Activated CD4-positive, alpha-beta T cell treated with anti-CD3 and anti-CD28 coated beads, Interleukin-2, Interleukin-4, amounts not matched to agents 100 ng/mL and 50 ng/mL, durations not matched to agents 16 hours and 8 hours (primary cell): ENCODE measurements at places on chromosomes 7 and 10.

DNA sequence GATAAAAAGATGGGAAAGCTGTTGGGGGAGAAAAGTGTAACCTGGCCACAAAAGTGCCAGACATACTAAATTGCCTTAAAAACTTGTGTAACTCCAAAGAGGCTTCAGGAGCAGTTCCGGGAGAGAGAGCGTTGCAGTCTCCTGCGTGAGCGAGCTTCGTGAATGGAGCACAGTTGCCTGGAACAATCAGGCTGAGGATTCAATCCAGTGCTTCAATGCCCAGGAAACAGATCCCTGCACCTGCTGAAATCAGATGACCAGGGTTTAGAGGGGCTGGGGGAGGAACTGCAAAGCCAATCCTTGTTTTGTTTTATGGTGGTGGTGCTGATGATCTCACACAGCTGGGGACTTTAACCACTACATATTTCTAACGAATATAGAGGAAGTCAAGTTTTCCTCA is 398.3 kb downstream of the DPP6 start:
- DNase-seq: no peak

GRCh38 chr10:17649836-17650235 is 5.9 kb downstream of the STAM start:
- DNase-seq: no peak

DNA sequence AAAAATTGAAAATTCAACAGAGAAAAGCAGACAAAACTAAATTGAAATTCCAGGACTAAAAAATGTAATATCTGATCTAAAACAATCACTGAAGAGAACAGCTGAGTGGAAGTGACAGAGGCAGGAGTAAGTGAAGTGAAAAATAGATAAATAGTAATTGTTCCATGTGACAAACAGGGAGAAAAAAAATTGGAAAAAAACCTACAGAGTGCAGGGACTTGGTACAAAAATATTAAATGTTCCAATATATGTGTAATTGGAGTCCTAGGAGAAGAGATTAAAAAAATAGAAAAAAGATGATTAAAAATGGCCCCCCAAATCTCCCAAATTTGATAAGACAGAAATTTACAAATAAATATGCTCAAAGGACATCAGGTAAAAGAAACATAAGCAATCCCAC is 63.4 kb upstream of the NAMPT start:
- no peak for DNase-seq

- DNase-seq: peak; percentile 12
These were observed 129.4 kb downstream of the ANK3 start for GRCh38 chr10:60260321-60260720.

- DNase-seq: no peak
These were observed 962.8 kb downstream of the DNAJB9 start for GRCh38 chr7:109532262-109532992.

DNA sequence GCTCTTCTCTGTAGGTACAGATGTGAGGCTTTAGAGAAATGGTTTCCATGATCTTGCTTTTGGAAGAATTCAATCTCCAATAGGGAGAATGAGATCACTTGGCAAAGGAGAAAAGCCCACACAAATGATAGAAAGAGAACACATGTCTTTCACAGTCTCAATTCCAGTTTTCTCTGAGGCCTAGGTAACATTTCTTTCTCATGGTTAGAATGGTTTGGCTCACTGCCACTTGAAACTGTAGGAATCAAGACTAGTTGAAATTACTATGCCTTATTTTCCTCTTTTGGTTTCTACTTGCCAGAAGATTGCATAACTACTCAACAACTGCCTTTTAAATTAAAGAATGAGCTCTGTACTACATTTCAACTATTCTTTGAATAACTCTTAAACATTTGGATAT is 276.5 kb upstream of the TEX47 start:
- DNase-seq: no peak

GRCh38 chr7:28179120-28180030 is 1.2 kb downstream of the JAZF1 start:
- peak; percentile 47 for DNase-seq

GRCh38 chr10:62302760-62303159 is 34.1 kb upstream of the RTKN2 start:
- no peak for DNase-seq

DNA sequence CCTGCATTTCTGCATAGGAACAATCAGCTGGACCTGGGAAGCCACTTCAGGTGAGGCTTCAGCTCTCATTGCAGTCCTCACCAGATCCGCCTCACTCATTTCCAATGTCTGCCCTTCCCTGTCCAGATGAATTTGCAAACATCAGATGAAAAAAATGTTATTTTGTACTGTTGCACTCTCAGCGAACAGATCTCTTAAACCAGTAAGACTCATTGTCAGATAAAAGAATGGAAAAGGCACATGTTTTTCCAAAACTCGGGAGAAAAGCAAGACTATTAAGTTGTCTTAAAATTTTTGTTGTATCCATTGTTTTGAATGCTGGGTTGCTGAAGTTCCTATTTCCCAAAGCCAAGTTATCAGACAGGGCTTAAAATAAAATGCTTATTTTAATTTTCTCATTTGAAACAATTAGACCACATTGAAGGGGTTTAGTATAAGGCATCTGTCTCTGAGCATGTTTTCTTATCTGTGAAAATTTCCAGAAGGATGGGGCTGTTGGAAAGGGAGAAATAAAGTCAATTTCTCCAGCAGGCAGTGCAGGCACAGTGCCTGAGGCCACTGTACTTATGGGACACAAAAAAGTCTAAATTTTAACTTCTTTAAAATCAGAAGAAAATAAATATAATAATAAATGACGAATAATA is 396.8 kb downstream of the KCNMA1 start:
- no peak for DNase-seq
